ENCODE measurements at places on chromosomes 12 and 14. TPM values are rescaled to one million over a fixed set of nuclear protein-coding genes. Genes with fewer than 3 reads are reported as not detected.

DNA sequence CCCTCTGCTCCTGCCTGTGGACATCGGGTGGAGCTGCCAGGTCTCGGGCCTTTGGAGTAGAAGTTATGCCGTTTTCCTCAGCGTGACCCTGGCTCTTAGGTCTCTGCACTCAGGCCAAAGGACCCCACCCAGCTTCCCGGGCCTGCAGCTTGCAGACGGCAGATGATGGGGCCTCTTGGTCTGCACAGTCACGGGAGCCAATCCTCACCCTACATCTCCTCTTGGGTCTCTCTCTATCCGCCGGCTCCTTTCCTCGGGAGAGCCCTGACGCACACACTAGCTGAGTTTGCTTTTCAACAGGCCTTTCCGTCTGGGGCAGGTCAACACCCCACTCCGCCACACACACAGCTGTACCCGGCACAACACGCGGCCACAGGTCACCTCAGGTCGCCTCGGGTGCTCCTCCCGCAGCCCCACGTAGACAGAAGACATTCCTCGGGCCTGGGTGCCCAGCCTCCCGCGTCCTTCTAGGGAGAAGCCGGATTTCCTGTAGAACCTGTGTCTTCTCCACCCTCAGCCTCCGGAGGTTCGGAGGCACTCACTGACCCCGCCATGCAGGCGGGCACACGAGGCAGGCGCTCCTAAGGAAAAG lies 9.9 kb downstream of the GALNT9 start:
- H3K27me3 ChIP-seq = peaks cover 20% of the 10 kb centered on the region
- H3K4me1 ChIP-seq = no peaks in the 10 kb centered on the region

DNA sequence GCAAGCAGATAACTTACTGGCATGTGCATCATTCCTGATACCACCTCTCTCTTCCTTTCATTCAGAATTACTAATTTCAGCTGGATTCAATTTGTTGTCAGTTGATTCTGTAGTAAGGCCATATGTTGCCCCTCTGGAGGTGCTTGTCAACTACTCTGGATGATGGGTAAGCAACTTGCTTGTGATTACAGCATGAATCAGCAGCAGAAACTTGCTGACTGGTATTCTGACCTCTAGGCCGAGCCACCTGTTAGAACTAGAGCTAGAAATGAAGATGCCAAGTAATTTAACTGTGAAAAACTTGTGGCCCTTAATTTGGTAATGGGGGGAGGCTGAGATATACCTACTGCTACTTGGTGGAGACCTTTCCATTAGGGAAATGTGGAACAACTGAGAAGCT lies 5.1 kb downstream of the RNF10 start:
- no peaks in the 10 kb centered on the region for H3K36me3 ChIP-seq
- no peaks in the 10 kb centered on the region for H3K27me3 ChIP-seq
- H3K27ac ChIP-seq = peak overlapping the region; percentile 98
- peak overlapping the region; percentile 96 for H3K4me3 ChIP-seq
- peaks cover 68% of the 10 kb centered on the region for H3K4me1 ChIP-seq

The FGF6 gene
- 27.1 TPM for total RNA-seq

DNA sequence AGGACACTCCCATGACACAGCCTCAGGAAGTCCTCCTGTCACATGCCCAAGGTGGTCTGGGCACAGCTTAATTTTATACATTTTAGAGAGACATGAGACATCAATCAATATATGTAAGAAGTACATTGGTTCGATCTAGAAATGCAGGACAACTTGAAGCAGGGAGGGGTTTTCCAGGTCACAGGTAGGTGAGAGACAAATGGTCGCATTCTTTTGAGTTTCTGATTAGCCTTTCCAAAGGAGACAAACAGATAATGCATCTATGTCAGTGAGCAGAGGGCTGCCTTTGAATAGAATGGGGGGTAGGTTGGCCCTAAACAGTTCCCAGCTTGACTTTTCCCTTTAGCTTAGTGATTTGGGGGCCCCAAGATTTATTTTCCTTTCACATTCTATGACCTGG lies 2.5 kb downstream of the HSPB8 start:
- H3K4me1 ChIP-seq = peaks cover 30% of the 10 kb centered on the region
- H3K36me3 ChIP-seq = no peaks in the 10 kb centered on the region
- peak overlapping the region; percentile 96 for H3K27ac ChIP-seq
- no peak for DNase-seq
- peak overlapping the region; percentile 79 for H3K4me3 ChIP-seq
- no peaks in the 10 kb centered on the region for H3K27me3 ChIP-seq

The DTX1 gene
- 2.4 TPM for total RNA-seq

The MYL2 gene
- 31,606 TPM for total RNA-seq

GRCh38 chr12:92732716-92733115 lies 29.9 kb downstream of the PLEKHG7 start:
- H3K27ac ChIP-seq = no peak overlapping the region
- no peaks in the 10 kb centered on the region for H3K36me3 ChIP-seq
- peaks cover 7% of the 10 kb centered on the region for H3K27me3 ChIP-seq
- DNase-seq = no peak
- peaks cover 4% of the 10 kb centered on the region for H3K4me1 ChIP-seq

- H3K4me1 ChIP-seq = peaks cover 15% of the 10 kb centered on the region
- no peak overlapping the region for H3K4me3 ChIP-seq
- H3K27me3 ChIP-seq = no peaks in the 10 kb centered on the region
- peak overlapping the region; percentile 8 for H3K27ac ChIP-seq
These were observed 11.9 kb downstream of the SLC25A29 start for GRCh38 chr14:100294213-100294962.

DNA sequence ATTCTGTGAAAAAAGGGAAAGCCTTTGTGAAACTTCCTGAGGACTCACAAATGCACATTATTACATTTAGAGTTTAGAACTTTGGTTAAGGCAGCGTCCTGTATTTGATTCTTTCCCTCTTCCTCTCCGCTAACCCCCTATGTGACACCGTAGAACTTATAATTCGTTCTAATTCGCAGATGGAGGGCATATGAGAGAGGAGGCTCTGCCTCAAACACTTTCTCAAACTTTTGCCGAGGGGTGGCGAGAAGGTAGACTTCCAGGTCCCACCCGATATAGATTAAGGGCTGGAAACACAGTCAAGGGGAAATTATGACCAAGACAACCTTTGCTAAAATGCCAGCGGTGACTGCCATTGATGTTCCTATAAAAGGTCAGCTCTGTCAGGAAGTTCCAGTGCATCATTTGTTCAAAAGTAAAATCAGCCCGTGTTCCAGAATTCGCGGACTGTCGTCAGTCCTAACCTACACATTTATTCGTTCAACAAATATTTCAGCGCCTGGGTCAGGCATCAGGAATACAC lies 904 bp upstream of the PAPOLA start:
- no peak for DNase-seq
- H3K4me3 ChIP-seq = peak overlapping the region; percentile 88
- H3K36me3 ChIP-seq = no peaks in the 10 kb centered on the region
- H3K27me3 ChIP-seq = no peaks in the 10 kb centered on the region
- peaks cover 28% of the 10 kb centered on the region for H3K4me1 ChIP-seq

- H3K4me1 ChIP-seq = no peaks in the 10 kb centered on the region
- DNase-seq = no peak
- H3K36me3 ChIP-seq = no peaks in the 10 kb centered on the region
- H3K27ac ChIP-seq = no peak overlapping the region
These were observed 44.9 kb downstream of the SIX6 start for GRCh38 chr14:60553808-60554207.

The MARS1 gene
- 68.6 TPM for total RNA-seq

The RALGAPA1 gene
- 32.1 TPM for total RNA-seq

DNA sequence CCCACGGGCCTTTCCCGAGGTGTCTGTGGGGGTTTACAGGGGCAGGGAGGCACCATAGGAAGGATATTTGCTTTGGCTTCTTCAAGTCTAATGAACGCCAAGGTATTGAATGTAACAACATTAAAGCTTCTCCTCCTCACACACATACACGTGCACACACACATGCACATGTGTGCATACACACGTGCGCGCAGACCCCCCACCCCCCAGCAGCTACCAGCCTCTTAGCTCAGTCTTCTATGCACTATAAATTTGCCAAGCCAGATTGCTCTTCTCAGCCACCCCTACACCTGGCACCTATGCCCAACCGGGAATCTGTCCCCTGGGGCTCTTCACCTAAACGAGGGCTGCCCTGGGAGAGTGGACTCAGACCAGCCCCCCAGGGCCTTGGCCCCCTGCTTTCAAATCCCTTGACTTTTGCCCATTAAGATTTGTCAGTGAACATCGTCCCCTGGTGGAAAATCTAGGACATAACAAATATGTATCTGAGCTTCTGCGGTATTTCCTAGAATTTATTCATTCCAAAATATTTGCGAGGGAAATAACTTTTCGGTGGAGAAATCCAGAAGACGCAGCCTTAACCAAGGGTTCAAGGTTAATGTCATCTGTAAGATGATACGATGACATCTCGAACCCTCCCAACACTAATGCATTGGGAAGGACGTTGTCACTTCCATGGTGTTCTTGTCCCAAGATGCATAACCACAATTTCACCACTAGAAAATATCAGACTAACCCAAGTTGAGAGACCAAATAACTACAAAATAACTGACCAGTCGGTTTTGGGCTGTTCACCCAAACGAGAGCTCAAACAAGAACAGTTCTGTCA lies 330.4 kb downstream of the MED13L start:
- H3K4me3 ChIP-seq = no peak overlapping the region
- no peak overlapping the region for H3K27ac ChIP-seq
- H3K27me3 ChIP-seq = no peaks in the 10 kb centered on the region
- DNase-seq = no peak
- no peaks in the 10 kb centered on the region for H3K4me1 ChIP-seq

DNA sequence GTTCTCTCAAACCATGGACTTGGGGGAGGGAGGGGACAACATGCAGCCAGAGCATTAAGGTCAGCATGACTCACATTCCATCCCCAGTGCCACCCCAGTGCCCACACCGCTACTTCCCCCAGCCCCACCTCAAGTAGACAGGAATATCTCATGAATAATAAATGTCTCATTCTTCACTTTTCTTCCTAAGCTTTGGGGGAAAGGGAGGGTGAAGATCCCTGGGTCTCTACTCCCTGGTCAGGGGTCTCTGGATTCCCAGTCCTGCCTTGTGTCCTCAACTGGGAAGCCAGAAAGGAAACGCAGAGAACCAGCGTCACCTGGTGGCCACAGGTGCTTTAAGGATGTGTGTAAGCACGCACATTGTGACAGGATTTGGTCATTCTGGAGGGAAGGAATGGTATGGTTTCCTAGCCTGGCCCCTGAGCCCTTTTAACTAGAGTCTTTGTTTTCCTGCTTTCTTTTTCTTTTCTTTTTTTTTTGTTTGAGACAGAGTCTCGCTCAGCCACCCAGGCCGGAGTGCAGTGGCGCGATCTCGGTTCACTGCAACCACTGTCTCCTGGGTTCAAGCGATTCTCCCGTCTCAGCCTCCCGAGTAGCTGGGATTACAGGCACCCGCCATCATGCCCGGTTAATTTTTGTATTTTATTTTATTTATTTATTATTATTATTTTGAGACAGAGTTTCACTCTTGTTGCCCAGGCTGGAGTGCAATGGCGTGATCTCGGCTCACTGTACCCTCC lies 3.4 kb downstream of the GPR84 start:
- DNase-seq = peak; percentile 65
- no peaks in the 10 kb centered on the region for H3K36me3 ChIP-seq
- H3K4me3 ChIP-seq = no peak overlapping the region
- H3K27me3 ChIP-seq = no peaks in the 10 kb centered on the region
- H3K4me1 ChIP-seq = peaks cover 14% of the 10 kb centered on the region
- H3K27ac ChIP-seq = no peak overlapping the region

The C14orf132 gene
- 2.0 TPM for total RNA-seq

The A2ML1 gene
- total RNA-seq = not detected

DNA sequence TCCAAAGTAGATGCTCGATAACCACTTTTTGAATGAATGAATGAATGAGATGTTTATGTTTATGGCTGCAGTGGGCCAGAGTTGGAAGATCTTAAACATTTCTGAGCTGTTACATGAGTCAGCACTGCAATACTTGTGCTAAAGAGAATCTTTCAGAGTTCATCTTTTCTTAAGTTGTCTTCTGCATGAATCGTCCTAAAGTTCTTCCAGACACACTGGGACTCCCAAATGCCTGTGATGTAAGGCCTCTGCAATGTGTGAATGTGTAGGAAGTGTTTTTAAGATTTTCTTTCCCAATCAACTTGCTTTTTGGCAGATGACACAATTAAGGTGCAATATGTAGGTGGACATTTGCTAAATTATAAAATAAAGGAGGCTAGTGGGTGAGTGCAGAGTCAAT lies 50.3 kb upstream of the TRIM9 start:
- H3K4me1 ChIP-seq = no peaks in the 10 kb centered on the region
- H3K4me3 ChIP-seq = no peak overlapping the region
- H3K27ac ChIP-seq = no peak overlapping the region
- no peaks in the 10 kb centered on the region for H3K27me3 ChIP-seq

The TXNRD1 gene
- total RNA-seq = 102 TPM

DNA sequence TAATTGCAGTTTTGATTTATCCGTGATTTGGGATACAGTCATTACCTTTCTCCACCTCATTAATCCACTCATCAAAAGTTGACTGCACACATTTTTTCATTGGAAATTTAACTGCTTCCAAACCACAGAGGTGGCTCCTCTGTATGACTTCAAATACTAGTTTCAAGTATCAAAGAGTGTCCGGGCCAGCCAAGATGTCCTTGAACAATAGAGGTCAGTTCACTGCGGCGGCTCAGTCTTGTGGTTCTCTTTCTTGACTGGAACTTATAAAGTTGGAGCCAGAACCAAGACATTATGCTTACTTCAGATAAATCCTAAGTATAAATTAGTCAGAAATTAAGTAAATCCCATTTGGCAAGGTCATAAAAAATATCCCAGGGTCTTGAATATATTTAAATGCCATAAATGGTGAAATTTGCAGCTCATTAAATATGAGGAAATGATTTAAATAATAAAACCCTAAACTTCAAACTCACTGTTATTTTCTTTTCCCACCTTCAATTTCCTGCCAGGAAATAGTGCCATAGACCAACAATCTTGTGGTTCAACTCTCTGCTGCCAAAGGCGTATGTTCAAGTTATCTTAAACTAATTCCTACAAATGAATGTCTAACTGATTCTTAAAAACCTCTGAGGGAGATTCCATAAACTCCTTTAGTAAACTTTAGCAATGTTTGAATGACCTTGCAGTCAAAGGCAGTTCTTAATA lies 360.8 kb downstream of the AEBP2 start:
- no peaks in the 10 kb centered on the region for H3K27me3 ChIP-seq
- DNase-seq = no peak
- H3K4me3 ChIP-seq = no peak overlapping the region
- no peak overlapping the region for H3K27ac ChIP-seq
- no peaks in the 10 kb centered on the region for H3K4me1 ChIP-seq

The TSPAN19 gene
- total RNA-seq = not detected

The ACACB gene
- 503 TPM for total RNA-seq

The CRACR2A gene
- 0.87 TPM for total RNA-seq

DNA sequence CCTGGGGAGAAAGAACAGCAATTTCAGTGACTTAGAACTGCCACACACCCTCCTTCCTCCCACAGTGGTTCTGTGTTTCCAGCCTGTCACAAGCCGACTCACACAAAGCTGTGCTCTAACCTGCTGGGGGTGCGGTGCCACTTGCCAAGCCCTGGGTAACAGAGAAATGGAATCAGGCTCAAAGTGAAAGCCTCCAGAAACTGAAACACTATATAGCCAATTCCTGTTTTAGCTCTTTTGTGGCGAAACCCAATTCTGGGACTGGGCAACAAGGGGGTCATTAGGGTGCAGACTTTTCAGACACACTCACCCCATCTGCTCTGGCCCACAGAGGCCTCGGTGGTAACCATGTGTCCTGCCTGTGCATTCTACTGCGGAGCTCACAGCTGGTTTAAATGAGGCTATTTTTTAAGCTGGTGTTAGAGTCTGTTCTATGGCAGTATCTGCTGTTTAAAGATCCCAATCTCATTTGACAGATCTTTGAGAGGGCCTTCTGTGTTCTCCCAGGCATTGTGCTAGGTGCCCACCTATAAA lies 15.2 kb upstream of the ACTR6 start:
- no peak for DNase-seq
- H3K4me1 ChIP-seq = no peaks in the 10 kb centered on the region
- H3K36me3 ChIP-seq = no peaks in the 10 kb centered on the region
- no peak overlapping the region for H3K27ac ChIP-seq
- H3K27me3 ChIP-seq = no peaks in the 10 kb centered on the region
- H3K4me3 ChIP-seq = no peak overlapping the region

The SLC6A13 gene
- not detected for total RNA-seq

Data from psoas muscle (tissue), 8 donors.